ENCODE measurements at places on chromosomes 3 and 15.

GRCh38 chr3:72234391-72234790, 449.4 kb upstream of the PROK2 start:
- no peak for DNase-seq

DNA sequence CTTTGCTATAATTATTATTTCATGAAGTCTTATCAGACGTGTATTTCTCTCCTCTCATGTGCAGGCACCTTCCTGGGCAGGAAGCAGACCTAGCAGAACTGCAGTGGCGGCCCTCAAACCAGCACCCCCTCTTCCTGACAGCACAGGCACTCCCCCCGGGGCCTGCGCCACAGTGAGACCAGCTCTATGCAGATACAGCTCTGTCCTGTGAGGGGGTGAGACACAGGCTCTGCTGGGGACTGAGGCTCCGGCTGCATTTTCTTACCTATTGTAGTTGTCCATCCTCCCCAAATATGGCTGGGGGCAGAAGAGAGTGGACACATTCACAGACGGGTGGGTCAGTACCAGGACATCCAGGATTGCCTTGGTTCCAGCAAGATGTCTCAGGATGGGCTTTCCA, 5.0 kb downstream of the CISH start:
- no peak for DNase-seq

GRCh38 chr15:33382491-33382890, 71.7 kb downstream of the RYR3 start:
- no peak for DNase-seq

DNA sequence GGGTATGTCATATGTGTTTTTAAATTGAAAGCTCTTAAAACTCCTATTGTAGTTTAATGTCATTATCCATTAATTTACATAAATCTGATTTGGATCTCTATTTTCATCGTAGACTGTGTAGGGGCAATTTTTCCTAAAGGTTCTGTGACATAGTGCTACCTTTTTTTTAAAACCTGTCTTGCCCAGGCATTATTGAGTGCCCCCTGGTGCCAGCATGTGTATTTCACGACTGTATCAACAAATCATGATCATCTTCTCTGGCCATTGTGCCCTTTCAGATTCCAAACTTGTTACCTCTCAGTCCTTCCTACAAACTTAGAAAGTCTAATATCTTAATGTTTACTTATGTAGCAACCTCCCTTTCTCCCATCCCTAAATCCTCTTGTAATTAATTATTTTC, 97.2 kb upstream of the FLNB start:
- peak; percentile 27 for DNase-seq

GRCh38 chr15:81398910-81399551, 25.0 kb upstream of the TMC3 start:
- no peak for DNase-seq

GRCh38 chr15:99054025-99054387, 46.4 kb upstream of the PGPEP1L start:
- no peak for DNase-seq

- no peak for DNase-seq
Observed at GRCh38 chr3:64308931-64309330, 83.7 kb upstream of the PRICKLE2 start.

Data from HCT116 (cell line).